ENCODE measurements at places on chromosomes 12 and 14. TPM values are rescaled to one million over a fixed set of nuclear protein-coding genes. Genes with fewer than 3 reads are reported as not detected.

Gene OTOGL
- under 0.01 TPM for total RNA-seq

- DNase-seq = no peak
- no peaks in the 10 kb centered on the region for H3K4me1 ChIP-seq
- no peak overlapping the region for H3K4me3 ChIP-seq
- H3K36me3 ChIP-seq = no peaks in the 10 kb centered on the region
- no peaks in the 10 kb centered on the region for H3K27me3 ChIP-seq
Measured at GRCh38 chr12:27491226-27491625, 32.8 kb upstream of the PPFIBP1 start.

- H3K27me3 ChIP-seq = no peaks in the 10 kb centered on the region
- no peak for DNase-seq
- H3K27ac ChIP-seq = no peak overlapping the region
- H3K36me3 ChIP-seq = no peaks in the 10 kb centered on the region
- no peak overlapping the region for H3K4me3 ChIP-seq
- H3K4me1 ChIP-seq = no peaks in the 10 kb centered on the region
Measured at GRCh38 chr12:118498171-118498570, 121.8 kb downstream of the SUDS3 start.

DNA sequence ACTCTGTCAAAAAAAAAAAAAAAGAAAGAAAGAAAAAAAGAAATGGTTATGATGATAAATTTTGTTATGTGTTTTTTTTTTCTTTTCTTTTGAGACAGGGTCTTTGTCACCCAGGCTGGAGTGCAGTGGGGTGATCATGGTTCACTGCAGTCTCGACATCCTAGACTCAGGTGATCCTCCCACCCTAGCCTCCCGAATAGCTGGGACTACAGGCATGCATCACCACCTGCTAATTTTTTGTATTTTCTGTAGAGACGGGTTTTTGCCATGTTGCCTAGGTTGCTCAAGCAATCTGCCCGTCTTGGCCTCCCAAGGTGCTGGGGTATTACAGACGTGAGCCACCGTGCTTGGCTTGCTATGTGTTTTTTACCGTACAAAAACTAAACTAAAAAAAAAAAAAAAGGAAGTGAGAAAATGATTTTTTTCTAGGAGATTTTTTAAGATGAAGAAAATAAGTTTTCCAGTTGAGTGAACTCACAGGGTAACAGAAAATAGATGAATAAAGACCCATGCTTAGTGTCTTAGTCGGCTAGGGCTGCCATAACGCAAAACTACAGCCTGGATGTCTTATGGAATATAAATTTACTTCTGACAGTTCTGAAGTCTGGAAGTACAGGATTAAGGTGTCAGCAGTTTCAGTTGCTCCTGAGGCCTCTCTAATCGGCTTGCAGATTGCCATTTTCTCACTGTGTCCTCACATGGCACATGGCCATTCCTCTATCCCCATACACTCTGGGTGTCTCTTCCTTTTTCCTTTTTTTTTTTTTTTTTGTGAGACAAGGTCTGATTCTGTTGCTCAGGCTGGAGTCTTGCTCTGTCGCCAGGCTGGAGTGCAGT, 13.2 kb upstream of the APOF start:
- DNase-seq = no peak
- no peak overlapping the region for H3K4me3 ChIP-seq
- no peak overlapping the region for H3K27ac ChIP-seq
- H3K27me3 ChIP-seq = no peaks in the 10 kb centered on the region
- H3K36me3 ChIP-seq = no peaks in the 10 kb centered on the region

DNA sequence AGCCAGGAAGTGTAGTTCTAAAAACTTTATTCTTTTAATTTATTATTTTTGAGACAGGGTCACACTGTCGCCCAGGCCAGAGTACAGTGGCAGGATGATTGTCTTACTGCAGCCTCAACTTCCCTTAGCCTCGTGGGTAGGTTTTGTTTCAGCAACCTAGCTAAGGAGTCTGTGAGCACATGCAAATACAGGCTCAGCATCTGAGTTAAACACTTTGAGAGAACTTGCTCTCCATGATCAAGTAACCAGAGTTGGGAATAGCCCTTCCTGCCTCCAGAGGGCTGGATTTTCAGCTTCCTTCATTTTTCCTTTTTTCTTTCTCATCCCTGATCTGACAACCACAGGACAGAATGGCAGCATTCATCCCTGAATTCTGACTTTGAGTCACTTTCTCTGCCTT, 871.3 kb downstream of the GALC start:
- no peaks in the 10 kb centered on the region for H3K27me3 ChIP-seq
- no peak for DNase-seq
- H3K4me3 ChIP-seq = no peak overlapping the region
- H3K4me1 ChIP-seq = no peaks in the 10 kb centered on the region
- no peak overlapping the region for H3K27ac ChIP-seq

Data from vagina (tissue), 2 donors.